ENCODE measurements at places on chromosomes 16 and 17. TPM values are rescaled to one million over a fixed set of nuclear protein-coding genes. Genes with fewer than 3 reads are reported as not detected.

Gene GP1BA
- not detected for total RNA-seq

Gene CCL8
- not detected for total RNA-seq

Gene PRR11
- total RNA-seq, result 9.7 TPM

Gene GH1
- total RNA-seq, result not detected

Gene KRT32
- total RNA-seq, result not detected

Gene AMZ2
- 20.0 TPM for total RNA-seq

Gene FBXO39
- not detected for total RNA-seq

Gene ZDHHC7
- total RNA-seq, result 40.3 TPM

Gene OR3A3
- not detected for total RNA-seq

Gene TBCD
- 60.0 TPM for total RNA-seq

Gene CACNG1
- not detected for total RNA-seq

Gene KCNJ18
- not detected for total RNA-seq

Gene CLEC3A
- total RNA-seq, result 71.2 TPM

Gene GFAP
- 0.46 TPM for total RNA-seq

Gene C16orf92
- not detected for total RNA-seq

GRCh38 chr16:6111390-6111789 lies 1013.8 kb upstream of the EEF2KMT start:
- no peak for DNase-seq

DNA sequence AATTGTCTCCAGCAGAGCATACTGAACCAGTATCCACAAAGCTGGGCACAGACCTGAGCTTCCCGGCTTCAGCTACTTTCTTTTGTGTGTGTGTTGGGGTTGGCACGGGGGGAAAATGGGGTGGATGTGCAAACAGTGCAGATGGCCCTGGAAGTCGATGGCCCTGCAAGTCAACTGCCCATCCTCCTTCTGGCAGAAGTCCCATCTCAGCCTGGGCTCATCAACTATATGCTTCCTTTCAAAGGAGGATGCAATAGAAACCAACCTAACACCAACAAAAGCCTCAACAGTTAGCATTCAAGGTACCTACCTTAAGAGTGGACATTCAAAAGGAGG lies 55.7 kb downstream of the SOX9 start:
- no peak for DNase-seq

DNA sequence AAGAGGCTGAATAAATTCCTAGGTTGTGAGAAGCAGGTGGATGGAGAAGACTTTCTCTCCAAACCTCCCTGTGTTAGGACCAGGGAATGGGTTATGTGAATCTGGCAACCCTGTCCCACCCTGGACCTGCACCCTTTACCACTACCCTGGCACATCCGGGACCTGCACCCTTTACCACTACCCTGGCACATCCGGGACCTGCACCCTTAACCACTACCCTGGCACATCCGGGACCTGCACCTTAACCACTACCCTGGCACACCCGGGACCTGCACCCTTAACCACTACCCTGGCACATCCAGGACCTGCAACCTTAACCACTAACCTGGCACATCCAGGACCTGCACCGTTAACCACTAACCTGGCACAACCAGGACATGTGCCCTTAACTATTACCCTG lies 207.0 kb upstream of the CACNG3 start:
- no peak for DNase-seq

- no peak for DNase-seq
Observed at GRCh38 chr16:81505011-81505661, 60.5 kb downstream of the CMIP start.

DNA sequence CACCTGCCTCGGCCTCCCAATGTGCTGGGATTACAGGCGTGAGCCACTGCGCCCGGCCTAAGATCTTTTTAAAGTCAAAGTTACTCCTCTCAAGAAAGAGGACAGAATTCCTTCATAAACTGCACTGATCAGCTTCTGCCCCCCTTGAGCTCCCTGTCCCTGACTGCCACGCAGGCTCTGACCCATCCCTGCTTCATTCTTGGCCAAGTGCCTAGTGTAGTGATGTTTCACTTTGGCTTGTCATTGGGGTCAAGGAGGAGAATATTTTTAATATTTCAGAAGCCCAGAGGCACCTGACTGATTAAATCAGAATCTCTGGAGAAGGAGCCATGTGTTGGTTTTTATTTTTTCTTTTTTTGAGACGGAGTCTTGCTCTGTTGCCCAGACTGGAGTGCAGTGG lies 9.1 kb downstream of the MRM1 start:
- no peak for DNase-seq

DNA sequence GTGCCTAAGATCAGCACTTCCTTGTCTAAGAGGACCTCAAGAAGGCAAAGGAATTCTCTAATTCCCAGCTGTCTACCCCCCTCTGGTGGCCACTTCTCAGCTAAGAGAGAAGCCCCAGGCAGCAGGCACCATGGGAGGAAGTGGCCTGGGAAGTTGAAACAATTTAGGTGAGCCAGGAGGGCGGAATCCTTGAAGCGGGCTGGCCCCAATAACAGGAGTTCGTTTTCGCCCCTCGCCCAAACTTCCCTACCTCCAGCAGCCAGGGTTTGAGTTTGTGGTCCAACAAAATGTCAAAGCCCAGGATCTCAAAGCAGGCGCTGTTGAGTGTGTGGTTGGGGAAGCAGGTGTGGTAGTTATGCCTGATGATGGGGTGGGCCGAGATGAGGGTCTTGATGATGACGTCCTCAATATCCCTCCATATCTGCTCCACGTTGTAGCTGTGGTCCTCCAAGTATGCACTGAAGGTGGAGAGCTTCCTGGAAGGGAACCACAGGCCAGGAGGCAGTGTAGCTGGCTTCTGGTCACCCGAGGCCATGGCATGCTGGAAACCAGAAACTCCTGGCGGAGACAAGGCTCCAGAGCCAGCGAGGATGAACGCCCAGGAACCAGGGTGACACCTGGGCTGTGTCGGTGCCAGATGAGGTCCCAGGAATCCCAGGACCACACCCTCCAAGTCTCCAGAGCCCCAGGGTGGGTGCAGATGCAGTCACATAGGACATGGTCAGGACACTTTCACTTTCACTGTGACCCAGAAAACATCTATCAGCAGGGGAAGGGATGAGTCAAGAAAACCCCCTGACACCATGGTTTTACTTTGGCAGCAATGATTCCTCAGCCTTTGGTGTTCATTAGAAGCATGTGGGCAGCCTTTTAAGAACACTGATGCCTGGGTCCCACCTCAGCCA lies 25.6 kb downstream of the TTLL6 start:
- peak; percentile 96 for DNase-seq

- DNase-seq, result no peak
Observed at GRCh38 chr17:6137716-6138502, 67.7 kb downstream of the WSCD1 start.

DNA sequence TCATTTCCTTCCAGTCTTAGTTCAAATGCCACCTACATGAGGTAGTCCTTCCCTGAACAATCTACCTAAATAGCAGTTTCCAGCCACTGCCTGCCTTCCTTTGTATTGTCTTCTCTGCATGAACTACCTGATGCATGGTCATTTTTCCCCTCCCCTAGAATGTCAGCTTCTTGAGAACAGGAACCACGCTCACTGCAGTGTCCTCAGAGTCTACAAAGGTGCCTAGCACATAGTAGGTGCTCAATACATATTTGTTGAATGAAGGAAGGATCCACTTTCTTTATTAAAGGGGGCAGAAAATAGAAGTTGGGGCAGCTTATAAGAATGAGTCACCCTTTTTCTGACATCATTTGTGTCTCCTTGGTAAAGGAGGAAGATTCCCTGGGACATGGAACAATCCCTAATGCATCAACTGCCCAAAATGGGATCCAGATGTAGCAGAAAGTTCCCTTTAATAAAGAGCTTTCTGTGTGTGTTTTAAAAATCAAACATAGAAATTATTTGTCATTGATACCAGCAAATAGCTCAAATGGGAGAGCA lies 4.4 kb upstream of the CYLD start:
- DNase-seq, result no peak

GRCh38 chr16:75593825-75594820 lies 27.9 kb downstream of the GABARAPL2 start:
- DNase-seq, result no peak

DNA sequence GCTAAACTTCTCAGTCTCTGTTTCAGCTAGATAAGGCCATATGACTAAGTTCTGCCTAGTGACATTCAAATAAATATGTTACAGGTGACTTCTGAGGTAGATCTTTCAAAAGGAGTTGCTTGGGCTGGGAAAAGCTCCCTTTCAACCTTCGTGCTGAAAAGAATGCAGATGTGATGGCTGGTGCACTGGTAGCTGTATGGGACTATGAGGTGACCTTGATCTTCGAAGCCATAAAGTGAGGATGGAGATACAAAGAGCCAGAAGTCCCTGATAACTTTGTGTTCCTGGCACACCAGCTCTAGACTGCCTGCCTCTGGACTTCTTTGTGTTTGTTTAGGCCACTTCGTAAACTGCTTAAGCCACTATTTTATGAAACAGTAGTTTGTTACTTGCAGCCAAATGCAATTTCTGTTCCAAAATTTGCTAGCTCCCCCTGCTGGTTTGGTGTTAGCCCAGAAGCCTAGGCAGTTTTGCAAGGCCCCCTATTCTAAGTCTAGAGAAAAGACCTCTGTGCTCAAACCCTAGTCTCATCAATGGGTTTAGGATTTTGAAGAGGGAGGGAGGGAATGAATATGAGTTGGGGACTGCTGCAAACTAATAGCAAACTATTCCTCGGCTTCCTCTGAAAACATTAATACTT lies 23.3 kb upstream of the ERCC4 start:
- peak; percentile 41 for DNase-seq

GRCh38 chr16:56303066-56303715 lies 111.9 kb downstream of the GNAO1 start:
- no peak for DNase-seq

GRCh38 chr16:27723711-27724481 lies 174.0 kb downstream of the KATNIP start:
- no peak for DNase-seq

- DNase-seq, result peak; percentile 49
Observed at GRCh38 chr17:36118477-36119353, 15.1 kb downstream of the CCL4 start.

GRCh38 chr17:64223283-64223682 lies 39.8 kb downstream of the TEX2 start:
- DNase-seq, result no peak

- DNase-seq, result peak; percentile 67
Observed at GRCh38 chr16:46947900-46948547, 25.4 kb downstream of the DNAJA2 start.

DNA sequence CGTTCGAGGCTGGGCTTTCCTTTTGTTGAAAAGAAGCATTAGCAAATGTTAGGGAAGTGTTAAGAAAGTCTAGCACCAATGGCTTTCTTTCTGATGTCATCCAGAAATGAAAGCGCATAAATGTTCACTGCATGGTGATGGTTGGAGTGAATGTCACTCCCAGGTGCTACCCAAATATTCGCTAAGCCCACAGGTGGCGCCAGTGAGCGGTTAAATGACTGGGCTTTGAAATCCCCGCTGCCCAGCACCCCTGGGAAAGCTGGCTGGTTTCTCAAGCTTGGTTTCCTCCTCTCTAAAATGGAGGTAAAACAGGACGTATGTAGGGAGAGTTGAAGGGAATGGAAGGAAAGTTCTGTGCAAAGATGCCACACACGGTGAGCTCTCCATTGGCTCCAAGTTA lies 104.4 kb downstream of the IRX5 start:
- DNase-seq, result peak; percentile 57

GRCh38 chr16:3401719-3402397 lies 843 bp downstream of the ZNF174 start:
- peak; percentile 28 for DNase-seq

- DNase-seq, result no peak
Observed at GRCh38 chr16:19884611-19885450, at the start of gene GPRC5B. Gene GPRC5B (minus strand): TSS chr16:19884848. CDS start chr16:19872845, 12,003 bp downstream.

DNA sequence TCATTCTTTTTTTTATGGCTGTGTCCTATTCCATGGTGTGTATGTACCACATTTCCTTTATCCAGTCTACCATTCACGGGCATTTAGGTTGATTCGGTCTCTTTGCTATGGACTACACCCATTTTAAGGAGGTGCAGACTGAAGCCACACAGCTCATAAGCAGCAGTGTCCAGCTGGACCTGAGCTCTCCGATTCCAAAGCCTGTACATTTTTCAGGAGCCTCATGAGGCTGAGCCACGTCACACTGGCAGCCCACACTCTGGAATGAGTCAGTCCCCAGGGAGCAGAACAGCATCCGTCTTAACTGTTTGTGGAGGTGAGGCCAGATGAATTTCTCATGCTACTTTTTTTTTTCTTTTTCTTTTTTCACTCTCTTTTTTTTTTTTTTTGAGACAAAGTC lies 116.1 kb downstream of the C16orf95 start:
- no peak for DNase-seq

DNA sequence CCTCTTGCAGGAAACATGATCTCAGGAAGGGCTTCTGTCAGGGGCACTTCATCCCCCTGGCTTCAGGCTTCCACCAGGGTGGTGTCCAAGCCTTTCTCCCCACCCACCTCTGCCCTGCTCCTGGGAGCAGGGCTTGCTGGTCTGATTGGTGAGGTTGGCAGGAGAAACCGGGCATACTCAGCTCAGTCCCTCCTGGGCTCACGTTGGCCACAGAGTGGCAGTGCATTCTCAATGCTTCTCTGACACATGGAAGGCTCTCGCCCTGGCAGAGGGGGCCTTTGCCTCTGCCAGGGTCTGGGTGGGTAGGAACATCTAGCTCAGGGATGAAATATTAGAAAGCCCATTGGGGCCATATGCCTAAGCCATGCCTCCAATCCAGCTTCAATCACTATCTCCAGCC lies 142.8 kb downstream of the AXIN2 start:
- peak; percentile 49 for DNase-seq

- no peak for DNase-seq
Observed at GRCh38 chr17:58337210-58337599, 8.6 kb upstream of the TSPOAP1 start.

- peak; percentile 27 for DNase-seq
Observed at GRCh38 chr17:43398724-43399595, at the start of gene ARL4D. Gene ARL4D (plus strand): TSS chr17:43398993. CDS start chr17:43399733, 740 bp downstream.

GRCh38 chr16:82137822-82138167 lies 32.2 kb downstream of the MPHOSPH6 start:
- DNase-seq, result no peak

DNA sequence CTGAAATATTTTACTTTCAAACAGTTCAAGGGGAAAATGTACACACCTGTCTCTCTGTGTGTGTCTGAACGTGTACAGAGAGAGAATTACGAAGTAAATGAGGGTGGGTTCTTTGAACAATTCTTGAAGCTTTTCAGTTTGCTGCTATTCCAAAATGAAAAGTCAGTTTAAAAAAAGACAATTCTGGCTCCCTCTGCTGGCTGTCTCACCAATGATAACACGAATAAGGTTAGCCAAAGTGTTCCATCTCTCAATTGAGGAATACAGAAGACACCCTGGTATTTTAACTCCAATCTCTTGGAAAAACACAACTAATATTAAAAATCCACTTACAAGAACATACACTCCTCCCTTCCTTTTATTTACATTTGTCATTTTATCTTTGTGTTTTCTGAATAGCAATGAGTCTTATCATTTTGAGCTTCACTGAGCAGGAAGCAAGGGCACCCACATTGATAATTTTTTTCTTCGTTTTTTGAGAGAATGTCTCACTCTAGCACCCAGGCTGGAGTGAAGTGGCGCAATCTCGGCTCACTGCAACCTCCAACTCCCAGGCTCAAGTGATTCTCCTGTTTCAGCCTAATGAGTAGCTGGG lies 20.5 kb downstream of the EFTUD2 start:
- peak; percentile 55 for DNase-seq

- DNase-seq, result no peak
Observed at GRCh38 chr17:57418463-57419246, 162.3 kb downstream of the MSI2 start.

GRCh38 chr16:11015076-11015475 lies 70.7 kb downstream of the CLEC16A start:
- no peak for DNase-seq

GRCh38 chr17:14337596-14338079 lies 36.8 kb downstream of the HS3ST3B1 start:
- no peak for DNase-seq

GRCh38 chr16:58222532-58223316 lies 24.8 kb upstream of the CSNK2A2 start:
- DNase-seq, result peak; percentile 72

All from HT-29 (cell line).